ENCODE measurements at places on chromosomes 2 and 18.
A peak's percentile ranks its signal among the peaks of the same experiment; 100 is the strongest.

GRCh38 chr18:63936156-63936931 lies 12.8 kb upstream of the HMSD start:
- DNase-seq, result peak; percentile 33

DNA sequence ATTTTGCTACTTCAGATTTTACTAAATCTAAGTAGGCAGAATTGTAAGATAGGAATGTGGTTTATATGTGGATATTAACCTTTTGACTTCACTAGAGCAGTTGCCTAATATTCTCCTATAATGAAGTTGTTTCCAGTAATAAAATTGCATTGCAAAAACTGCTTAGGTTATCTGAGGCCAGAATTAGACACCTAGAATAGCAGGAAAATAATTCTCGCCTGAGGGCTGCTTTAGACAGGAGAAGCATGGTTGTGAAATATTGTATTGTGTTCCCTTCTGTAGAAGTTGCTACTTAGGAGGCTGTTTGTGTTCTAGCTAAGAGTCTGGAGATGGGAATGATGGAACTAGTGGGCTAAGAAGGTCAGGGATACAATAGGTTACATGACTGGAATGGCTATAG lies 146.3 kb downstream of the PLCL1 start:
- DNase-seq, result no peak

GRCh38 chr2:129740504-129740903 lies 239.0 kb upstream of the RAB6C start:
- no peak for DNase-seq

DNA sequence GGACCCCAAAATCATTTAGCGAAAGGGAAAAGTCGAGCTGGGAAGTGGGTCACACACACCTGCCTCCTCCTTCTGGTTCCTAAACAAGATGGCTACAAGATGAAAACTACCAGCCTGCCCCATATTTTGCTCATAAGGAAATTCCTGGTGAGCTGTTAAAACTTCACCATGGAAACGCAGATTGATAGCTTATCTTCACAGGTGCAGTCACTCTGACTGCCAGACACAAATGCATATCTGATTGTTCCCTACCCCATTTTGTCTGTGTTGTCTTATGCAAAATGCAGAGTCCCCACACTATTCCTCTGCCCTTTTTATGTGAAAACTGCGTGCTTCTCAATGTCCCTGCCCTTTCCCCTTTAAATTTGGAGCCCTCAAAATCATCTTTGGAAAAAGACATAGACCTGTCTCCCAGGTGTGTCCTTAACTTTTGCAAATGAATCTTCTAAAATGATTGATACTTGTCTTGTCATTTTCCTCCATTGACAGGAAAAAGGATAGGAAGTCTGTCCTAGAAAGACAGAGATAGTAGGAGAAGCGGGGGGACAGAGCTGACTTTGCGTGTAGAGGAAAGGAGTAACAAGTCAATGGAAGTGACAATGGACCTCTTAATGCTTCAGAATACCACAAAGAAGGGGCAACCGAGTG lies 38.9 kb upstream of the THOC1 start:
- no peak for DNase-seq

GRCh38 chr2:67752969-67753368 lies 309.8 kb downstream of the C1D start:
- DNase-seq, result no peak

DNA sequence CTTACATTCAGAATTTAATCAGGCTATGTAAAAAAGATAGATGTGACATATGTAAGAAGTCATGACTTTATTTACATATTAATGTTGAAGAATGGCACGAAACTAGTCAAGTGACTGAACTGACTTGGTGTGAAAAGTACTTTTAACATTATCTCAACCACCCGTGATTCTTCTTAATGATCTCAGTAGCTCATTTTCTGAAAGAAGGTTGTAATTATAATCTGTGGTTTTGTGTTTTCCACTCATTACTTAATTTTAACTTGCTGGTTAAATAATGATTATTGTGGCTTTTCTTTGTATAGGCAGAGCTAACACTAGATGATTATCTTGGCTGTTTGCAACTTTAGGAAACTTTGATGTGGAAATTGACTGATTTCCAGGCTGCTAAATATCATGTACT lies 18.5 kb downstream of the KCNJ13 start:
- no peak for DNase-seq

GRCh38 chr2:96138179-96139145 lies at the start of gene ASTL:
TSS of gene ASTL (minus strand) at chr2:96138502. CDS start at chr2:96138436, 66 bp downstream.
- DNase-seq, result no peak

DNA sequence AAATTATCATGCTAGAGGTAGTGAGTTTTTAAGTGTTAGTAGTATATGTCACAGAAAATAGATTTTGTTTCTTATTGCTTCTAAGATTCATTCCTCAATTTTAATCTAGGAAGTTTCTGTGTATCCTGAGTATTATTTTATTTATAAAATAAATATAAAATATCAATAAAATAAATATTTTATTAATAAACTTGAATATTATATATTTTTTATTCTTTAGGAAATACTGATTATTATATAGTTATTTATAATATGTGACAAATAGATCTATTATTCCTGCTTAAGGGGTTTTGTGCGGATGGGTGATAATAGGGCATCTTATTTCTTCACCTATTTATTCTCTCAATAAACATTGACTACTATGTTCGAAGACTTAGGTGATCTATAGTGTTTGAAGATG lies 191.0 kb downstream of the ZNF407 start:
- no peak for DNase-seq

DNA sequence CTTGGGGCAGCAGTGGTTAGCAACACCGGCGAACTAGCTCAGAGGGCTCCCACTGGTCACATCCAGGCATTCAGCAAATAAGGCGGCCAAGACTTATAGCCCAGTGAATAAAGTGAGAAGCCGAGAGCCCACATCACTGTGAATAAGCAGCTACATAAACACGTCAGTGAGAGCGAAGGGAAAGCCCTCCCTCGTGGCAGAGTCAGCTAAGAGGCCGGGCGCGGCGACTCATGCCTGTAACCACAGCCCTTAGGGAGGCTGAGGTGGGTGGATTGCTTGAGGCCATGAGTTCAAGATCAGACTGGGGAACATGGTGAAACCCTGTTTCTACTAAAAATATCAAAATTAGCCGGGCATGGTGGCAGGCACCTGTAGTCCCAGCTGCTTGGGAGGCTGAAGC lies 5.2 kb downstream of the D2HGDH start:
- DNase-seq, result no peak

DNA sequence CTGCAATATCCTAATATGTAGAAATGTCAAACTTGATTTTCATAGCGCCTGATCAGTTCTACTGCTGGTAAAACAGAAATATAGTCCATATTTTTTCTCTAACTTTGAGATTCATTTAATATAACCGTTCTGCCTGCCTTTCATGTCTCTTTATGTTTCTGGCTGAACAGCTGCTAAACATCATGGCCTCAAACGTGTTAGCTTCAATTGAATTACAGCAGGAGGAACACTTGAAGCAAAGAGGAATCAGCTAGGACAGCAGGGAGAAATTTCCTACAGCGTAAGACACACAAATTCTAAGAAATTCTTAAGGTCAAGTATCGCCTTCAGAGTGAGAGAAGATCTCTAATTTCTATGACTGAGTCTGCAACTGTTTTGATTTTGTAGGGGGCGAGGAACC lies 433.2 kb downstream of the FBXO15 start:
- DNase-seq, result no peak

DNA sequence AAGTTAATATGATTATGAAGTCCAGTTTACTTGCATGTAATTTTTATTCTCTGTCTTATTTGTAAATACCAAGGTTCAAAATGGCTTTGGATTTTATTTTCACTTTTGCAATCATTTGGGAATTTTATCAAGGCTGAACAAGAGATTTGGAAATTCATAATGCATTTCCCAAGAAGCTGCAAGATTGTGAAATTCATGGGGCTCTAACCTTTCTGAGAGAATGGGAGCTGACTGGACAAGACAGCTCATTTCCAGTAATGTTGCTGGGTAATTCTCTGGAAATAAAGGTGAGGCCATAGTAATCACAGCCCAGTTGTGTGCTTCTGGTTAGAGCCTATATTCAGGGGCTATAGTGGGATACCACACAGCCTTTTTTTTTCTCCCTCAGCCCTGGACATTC lies 21.5 kb upstream of the NABP1 start:
- DNase-seq, result no peak

GRCh38 chr2:65358678-65359400 lies 73.6 kb downstream of the SPRED2 start:
- DNase-seq, result no peak

DNA sequence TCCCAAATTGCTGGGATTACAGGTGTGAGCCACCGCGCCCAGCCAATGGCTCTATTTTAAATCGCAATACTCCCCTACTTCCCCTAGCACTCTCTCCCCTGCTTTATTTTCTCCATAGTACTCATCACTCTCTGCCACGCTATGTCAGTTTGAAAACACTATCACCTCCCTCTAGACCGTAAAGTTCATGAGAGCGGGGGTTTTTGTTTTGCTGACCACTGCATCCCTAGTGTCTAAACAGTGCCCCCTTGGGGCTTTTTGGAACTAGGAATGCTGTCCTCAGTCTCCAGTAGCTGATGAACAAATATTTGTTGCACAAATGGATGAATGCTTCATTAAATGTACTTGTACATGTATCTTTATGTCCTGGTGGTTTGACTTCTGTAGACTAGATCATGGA lies 44.1 kb downstream of the ATOH8 start:
- DNase-seq, result no peak

GRCh38 chr18:21085579-21086166 lies 25.9 kb downstream of the ROCK1 start:
- DNase-seq, result no peak

Measured in stimulated activated CD8-positive, alpha-beta memory T cell treated with anti-CD3 and anti-CD28 coated beads, Interleukin-4, amount 100 ng/mL, for 1 hour (primary cell).